Activated CD8-positive, alpha-beta memory T cell treated with anti-CD3 and anti-CD28 coated beads for 48 hours (primary cell): ENCODE measurements at places on chromosomes 3 and 15.

DNA sequence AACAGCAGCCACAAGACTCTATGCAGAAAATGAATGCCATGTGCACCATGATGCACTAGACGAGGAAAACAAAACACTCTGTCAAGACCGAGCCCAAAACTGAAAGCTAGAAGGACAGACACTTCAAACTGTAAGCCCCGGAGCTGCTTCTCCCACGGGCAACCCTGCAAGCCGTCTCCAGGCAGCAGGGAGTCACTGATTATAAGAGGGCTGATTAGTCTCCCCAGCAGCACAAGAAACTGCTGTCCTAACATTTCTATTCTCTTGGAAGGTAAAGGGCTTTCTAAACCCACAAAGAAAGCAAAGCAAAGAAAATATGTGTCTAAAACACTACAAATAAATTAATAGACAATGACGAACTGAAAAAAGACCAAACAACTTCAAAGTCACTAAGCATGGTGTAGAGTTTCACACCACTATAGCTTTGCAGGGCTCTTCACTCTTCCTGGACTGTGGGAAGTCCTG, 15.5 kb downstream of the TBC1D2B start:
- no peak for DNase-seq

GRCh38 chr15:57455929-57456328, 79.6 kb downstream of the CGNL1 start:
- no peak for DNase-seq

DNA sequence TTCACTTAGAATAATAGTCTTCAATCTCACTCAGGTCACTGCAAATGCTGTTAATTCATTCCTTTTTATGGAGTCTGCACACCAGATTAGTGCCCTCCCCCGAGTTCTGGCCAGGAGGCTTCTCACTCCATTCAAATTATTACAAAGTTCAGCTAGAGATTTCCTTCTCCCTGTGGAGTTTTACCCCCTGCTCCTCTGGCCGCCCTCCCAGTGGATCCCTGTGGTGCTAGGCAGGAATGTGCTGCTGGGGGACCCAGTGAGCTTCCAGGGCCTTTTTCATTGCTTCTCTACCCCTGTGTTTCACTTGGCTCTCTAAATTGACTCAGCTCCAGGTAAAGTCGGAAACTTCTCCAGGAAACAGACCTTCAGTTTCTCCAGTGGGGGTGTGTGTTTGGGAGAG, 42.7 kb upstream of the CD200R1L start:
- DNase-seq, result no peak

DNA sequence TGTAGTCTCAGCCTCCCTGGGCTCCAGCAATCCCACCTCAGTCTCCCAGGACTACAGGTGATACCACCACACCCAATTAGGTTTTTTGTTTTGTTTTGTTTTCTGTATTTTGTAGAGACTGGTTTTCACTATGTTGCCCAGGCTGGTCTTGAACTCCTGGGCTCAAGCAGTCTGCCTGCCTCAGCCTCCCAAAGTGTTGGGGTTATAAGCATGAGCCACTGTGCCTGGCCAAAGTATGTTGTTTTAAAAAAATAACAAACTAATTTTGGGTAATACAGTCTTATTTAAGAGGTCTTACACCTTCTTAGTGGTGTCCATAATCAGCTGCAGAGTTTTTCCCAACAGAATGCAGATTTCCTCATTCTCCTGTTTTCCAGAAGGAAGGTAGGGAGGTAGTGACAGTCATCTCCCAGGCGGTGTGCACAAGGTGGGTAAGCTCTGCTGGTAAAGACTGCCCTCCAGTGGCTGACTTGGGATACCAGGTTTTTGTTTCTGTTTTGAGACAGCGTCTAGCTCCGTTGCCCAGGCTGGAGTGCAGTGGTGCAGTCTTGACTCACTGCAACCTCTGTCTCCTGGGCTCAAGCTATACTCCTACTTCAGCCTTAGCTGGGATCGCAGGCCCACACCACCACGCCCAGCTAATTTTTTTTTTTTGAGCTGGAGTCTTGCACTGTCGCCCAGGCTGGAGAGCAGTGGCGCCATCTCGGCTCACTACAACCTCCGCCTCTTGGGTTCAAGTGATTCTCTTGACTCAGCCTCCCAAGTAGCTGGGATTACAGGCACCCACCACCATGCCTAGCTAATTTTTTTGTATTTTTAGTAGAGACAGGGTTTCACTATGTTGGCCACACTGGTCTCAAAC, 58.4 kb downstream of the MAP6D1 start:
- DNase-seq, result peak; percentile 17

DNA sequence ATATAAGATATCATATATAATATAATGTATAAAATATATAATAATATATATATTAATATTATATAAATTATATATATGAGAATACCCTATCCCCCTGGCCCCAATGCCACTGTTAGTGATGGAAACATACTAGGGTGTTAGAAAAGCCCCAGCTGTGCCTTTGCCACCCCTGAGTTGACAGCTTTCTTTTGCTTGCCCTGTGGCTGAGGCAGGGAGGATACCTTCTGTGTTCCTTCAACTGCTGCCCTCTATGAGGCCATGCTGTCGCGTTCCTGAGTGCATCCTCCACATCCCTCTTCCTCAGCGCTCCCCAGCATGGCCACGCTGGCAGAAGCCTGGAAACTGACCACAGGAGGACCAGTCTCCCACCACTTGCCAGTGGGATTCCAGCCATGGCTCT, 26.3 kb downstream of the FAN1 start:
- DNase-seq, result no peak

DNA sequence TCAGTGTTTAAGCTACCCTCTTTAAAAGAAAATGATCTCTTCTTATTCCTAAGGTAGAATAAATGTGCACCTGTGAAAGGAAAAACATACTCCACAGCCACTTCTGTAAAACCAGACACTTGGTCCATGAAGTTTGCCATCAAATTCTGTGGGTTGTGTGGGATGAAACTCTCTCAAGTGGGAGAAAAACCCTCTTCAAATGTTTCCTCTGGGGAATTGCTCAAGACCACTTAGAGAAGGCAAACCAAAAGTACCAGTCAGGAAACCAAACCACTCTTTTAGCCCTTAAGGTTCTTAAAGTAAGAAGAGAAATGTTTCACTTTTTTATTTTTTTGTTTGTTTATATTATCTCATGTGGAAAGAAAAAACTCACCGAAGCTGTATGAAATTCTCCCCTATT, 1.2 kb downstream of the COL8A1 start:
- no peak for DNase-seq

DNA sequence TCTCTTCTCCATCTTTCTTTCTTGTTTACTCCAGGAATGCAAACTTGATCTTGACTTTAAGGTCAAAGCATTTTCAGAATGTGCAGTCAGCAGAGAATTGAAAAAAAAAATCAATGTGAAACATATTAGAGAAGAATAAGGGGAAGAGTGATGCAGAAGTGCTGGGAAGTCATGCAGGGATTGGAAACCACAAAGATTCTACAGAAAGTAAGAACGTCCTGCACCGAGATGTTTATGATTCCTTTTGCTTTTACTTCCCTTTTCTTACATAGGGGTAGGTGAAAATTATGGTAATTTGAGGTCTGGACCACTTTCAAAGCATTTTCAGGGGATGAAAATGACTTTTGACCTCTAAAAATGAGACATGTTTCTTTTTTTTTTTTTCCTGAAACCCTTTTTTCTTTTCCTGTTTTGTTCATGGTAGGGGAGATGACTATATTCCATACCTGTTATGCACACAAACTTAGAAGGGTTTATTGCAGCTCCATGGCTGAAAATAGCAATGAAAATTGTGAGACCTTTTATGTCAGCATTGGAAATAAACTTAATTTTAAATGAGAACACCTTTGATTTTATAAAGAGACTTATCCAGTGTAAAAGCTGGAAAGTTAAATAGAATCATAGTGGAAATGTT, 623.5 kb upstream of the TBL1XR1 start:
- no peak for DNase-seq

DNA sequence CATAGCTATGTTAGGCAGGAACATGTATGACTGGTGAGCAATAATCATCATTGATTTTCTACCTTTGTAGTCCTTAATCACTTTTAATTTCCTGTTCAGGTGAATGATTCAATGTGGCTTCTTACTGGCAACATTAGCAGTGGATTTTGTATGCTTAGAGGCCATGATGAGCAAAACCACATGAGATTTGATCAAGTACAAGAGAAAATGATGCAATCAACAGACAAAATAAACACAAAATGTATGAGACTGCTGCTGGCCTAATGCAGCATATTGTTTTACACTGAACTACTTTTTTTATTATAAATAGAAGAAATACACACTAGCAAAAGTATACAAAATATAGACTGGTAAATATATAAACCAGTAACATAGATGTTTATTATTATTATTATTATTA, 47.5 kb upstream of the SI start:
- DNase-seq, result no peak
